ENCODE measurements at places on chromosomes 1 and 21. TPM values are rescaled to one million over a fixed set of nuclear protein-coding genes. Genes with fewer than 3 reads are reported as not detected.

DNA sequence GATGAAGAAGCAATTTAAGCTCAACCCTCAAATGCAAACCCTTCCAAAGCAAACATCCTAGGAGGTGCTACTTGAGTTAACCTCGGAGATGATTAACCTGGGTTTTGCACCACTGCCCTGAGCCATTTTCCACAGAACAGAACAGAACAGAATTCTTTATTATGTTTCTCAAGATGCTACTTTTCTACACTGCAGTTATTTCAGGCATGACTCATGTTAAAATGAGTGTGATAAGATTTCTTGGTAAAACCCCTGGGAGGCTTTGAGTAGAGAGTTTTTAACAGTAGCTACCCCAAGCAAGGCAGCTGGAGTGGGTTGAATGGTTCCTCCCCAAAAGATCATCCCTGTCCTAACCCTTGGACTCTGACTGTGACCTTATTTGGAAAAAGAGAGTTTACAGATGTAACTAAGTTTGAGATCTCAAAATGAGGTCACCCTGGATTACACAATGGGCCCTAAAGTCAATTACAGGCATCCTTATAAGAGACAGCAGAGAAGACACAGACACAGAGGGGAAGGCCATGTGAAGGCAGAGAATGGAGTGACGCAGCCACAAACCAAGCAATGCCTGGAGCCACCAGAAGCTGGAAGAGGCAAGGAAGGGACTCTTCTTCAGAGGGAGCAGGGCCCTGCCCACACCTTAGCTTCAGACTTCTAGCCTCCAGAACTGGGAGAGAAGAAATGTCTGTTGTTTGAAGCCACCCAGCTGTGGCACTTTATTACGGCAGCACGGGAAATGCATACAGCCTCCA, 153.4 kb downstream of the ETS2 start:
- DNase-seq: no peak

DNA sequence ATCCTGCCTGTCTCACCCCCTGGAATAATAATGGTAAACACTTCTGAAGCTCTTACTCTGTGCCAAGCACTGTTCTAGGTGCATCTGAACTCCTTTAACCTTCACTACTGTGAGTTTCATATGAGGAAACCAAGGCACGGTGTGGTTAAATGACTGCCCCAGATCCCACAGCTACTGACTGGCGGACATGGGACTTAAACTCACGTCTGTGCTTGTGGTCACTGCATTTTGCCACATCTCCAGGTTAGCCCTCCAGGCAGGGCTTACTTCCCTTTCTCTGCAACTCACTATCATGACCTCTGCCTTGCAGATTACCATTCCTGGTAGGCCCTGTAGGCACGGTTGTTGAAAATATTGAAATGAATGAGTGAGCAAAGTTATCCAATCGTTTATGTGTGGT, 83.4 kb downstream of the ADSS2 start:
- no peak for DNase-seq

DNA sequence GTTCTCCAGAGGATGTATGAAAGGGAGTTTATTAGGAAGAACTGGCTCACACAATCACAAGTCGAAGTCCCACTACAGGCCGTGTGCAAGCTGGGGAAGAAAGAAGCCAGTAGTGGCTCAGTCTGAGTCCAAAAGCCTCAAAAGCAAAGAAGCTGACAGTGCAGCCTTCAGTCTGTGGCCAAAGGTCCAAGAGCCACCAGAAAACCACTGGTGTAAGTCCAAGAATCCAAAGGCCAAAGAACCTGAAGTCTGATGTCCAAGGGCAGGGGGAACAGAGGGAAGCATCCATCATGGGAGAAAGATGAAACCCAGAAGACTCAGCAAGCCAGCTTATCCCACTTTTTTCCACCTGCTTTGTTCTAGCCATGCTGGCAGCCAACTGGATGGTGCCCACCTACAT, 21.4 kb upstream of the CEP350 start:
- DNase-seq: no peak

- DNase-seq: peak; percentile 42
These were observed 103.4 kb upstream of the VAMP3 start for GRCh38 chr1:7667625-7668218.

- DNase-seq: no peak
These were observed 30.9 kb upstream of the CACYBP start for GRCh38 chr1:174968750-174969244.

GRCh38 chr1:38244218-38244845, 197.7 kb upstream of the POU3F1 start:
- no peak for DNase-seq

DNA sequence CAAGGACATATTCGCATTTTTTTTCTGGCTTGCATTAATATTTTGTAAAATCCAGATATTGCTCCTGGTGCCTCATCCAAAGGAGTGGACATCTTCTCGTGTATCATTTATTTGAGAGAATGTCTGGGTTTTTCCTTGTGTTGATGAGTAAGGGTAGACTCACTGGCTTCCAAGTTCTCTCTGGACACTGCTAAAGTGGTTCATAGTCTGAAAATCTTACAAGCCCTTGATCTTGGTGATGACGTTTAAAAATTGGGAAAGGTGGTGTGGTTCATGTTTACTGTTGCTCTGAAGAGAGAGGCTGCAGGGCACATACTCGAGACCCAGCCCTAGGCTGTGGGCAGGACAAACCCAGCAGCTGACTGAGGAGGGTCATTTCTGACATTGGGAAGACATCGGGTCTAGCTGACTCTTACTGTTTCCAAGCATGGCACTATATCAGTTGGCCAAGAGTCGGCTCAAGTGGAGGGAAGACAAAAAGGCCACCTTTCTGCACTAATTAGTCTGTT, 296.2 kb downstream of the LMX1A start:
- DNase-seq: no peak

- no peak for DNase-seq
These were observed 121.5 kb downstream of the COL24A1 start for GRCh38 chr1:86035101-86035500.

DNA sequence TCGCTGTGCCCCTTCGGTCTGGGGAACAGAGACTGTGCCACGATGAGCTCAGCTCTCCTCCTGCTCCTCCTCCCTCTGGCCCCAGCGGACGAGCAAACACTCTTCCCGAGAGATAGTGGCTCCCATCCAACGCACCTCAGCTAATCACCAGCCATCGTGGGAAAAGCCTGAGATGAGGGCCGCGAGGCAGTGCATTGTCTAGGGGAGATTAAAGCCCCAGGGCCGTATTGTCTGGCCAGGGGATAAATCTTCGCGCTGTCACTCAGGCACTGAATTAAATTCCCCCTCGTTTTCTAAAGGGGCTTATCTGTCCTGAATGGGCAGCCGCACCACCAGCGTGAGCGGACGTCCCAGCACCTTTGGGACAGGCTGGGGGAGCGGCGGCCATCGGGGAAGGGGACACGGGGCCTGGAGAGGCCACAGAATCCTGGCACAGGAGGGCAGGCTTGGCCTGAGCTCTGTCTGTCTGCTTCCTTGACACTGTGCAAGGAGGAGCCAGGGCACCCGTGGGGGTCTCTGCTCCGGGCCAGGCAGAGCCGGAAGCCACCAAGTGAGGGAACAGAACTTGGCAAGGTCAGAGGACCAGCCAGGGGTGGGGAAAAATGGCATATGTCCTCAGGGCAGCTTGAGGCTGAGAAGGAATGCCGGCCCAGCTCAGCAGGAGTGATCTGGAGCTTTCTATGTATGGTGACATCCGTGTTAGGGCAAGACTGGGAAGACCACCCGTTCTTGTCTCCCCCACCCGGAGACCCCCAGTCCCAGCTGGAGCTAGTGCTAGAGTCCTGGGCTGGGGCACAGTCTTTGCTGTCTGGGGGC, 32.3 kb downstream of the PRDM16 start:
- DNase-seq: no peak

DNA sequence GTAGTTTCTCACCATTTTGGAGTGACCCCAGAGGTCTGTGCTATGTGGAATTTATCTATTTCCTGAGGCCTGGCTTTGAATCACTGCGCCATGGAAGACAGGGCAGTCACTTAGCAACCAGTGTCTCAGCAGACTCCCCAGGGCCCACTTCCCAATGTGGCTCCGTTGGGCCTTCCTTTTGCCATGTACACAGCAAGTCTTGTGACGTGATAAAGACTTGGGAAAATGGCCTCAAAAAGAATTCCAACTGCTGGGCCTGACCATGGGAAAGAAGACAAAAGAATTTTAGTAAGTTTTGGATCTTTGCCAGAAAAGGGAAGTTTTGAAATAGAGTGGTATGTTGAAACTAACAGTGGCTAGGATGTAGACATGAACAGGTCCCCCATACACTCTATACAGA, 36.2 kb downstream of the TLR5 start:
- no peak for DNase-seq

GRCh38 chr1:162578071-162578700, 16.7 kb downstream of the UAP1 start:
- no peak for DNase-seq

- no peak for DNase-seq
These were observed 21.6 kb downstream of the GRHL3 start for GRCh38 chr1:24340770-24341169.

- DNase-seq: no peak
These were observed 65.8 kb downstream of the S100B start for GRCh38 chr21:46538851-46539666.

DNA sequence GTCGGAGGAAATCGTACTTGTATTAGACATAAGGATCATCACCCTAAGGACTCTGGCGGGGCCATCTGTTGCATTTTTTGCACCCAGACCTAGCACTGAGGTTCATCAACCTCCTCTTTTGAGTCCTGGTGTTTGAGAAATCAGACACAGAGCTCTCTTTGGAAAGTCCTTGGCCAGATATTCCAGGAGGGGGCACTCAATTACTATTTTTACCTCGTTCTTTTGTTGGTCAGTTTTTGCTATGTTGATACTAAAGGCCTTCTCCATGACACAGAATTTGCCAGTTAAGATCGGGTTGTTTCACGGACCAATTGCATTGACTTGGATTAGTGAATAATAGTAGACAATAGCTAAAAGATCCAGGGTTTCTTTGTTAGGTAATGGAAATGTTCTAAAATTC, 711.2 kb downstream of the KCNT2 start:
- DNase-seq: no peak

GRCh38 chr1:167797015-167797414, 75.2 kb downstream of the MPZL1 start:
- DNase-seq: no peak

GRCh38 chr1:25694167-25695007, 77.8 kb downstream of the MAN1C1 start:
- no peak for DNase-seq

- DNase-seq: no peak
These were observed 13.9 kb downstream of the CELSR2 start for GRCh38 chr1:109263234-109263596.

DNA sequence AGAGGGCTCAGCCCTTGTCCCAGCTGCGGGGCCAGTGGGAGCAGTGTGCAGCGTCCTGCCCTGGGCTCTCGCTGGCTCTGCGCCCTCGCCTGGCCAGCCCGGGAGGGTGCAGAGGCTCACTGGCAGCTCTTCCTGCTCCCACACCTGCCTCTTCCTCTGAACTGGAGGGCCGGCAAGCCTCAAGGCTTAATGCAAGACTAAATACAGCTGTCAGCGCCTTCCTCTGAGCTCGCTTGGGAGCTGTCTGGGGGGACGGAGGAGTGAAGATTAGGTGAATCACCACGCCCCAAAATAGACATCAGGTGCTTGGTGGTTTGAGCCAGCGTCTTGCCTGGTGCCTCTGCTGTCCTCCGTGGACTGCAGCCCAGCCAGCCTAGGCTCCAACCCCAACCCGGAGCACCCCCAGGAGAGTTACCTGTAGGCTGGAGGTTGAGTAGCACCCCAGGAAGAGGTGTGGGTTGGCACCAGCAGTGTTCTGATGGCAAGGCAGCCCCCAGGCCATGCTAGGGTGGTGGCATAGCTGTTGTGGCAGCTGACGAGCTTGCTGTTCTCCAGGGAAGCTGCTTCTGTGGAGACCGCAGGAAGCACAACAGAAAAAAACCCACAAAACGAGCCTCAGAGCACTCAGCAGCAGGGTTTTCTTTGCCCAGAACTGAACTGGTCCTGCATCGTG, 36.9 kb downstream of the UMODL1 start:
- DNase-seq: no peak

GRCh38 chr21:32372755-32373154, 20.1 kb downstream of the URB1 start:
- DNase-seq: no peak

GRCh38 chr1:11961230-11961629, 19.0 kb upstream of the MFN2 start:
- DNase-seq: no peak

DNA sequence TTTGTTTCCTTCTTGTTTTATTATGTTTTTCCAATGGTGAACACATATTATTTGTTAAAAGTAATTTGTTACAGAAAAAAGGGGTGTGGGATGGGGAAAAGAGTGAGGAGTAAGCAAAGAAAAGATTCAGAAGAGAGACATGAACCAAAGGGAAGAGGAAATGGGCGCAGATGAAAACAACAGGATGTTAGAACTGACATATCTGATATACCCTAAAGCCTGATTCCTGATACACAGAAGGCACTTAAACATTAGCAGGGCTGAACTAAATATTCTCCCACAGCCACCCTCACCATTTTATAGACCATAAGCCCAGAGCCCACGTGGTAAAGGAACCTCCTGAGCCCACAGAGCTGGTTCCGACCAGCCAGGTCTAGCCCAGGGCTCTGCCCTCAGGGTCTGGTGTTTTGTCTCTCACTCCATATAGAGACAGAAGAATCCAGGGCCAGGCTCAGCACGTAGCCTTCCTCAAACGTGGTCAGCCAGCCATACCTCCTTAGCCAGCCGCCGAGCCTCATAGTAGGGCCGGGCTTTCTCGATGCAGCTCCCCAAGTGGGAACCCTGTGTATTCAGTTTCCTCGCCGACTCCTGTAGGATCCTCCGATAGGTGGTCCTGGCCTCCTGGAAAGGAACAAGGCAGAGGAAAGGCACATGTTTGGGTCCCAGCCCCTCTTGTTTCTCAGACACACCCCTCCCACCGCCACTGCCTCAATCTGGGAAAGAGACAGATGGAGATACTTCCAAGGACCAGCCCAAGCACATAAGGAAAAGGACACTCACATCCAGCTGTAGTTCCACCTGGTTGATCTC, 9.5 kb downstream of the SH3BP5L start:
- DNase-seq: no peak

GRCh38 chr1:210321552-210321951, 7.2 kb upstream of the HHAT start:
- no peak for DNase-seq

Gene CYB5RL
- 11.7 TPM for total RNA-seq

Gene OR2T2
- total RNA-seq: not detected

Gene TEX38
- 0.47 TPM for total RNA-seq

Gene HCN3
- 8.5 TPM for total RNA-seq

Gene AGMAT
- not detected for total RNA-seq

Gene SLC1A7
- not detected for total RNA-seq

Gene PRMT2
- 59.1 TPM for total RNA-seq

Gene SPATA21
- total RNA-seq: not detected

Gene PEX11B
- 20.9 TPM for total RNA-seq

Gene VHLL
- total RNA-seq: not detected

Gene HSPG2
- total RNA-seq: 55.7 TPM

Gene MATN1
- 0.12 TPM for total RNA-seq

Gene FBLIM1
- 6.0 TPM for total RNA-seq

Gene C1orf94
- not detected for total RNA-seq

Gene CCDC185
- not detected for total RNA-seq

Gene SLAMF9
- total RNA-seq: not detected

Gene OPRD1
- not detected for total RNA-seq

Gene CLCA4
- total RNA-seq: not detected
